PC-3 (cell line): ENCODE measurements at places on chromosomes 16 and 17. TPM values are rescaled to one million over a fixed set of nuclear protein-coding genes. Genes with fewer than 3 reads are reported as not detected.

GRCh38 chr17:30505868-30506417 lies 28.7 kb downstream of the GOSR1 start:
- H3K4me1 ChIP-seq, result no peaks in the 10 kb centered on the region
- H3K27me3 ChIP-seq, result no peaks in the 10 kb centered on the region
- no peak overlapping the region for H3K4me3 ChIP-seq
- peaks cover 6% of the 10 kb centered on the region for H3K36me3 ChIP-seq
- no peak overlapping the region for H3K27ac ChIP-seq

The TMC7 gene
- 5.3 and 6.9 TPM in 2 replicates for total RNA-seq

GRCh38 chr17:28112181-28112580 lies 69.7 kb downstream of the NLK start:
- no peaks in the 10 kb centered on the region for H3K27me3 ChIP-seq
- H3K4me3 ChIP-seq, result no peak overlapping the region
- peaks cover 6% of the 10 kb centered on the region; the same call in 1 of the 2 replicates for H3K4me1 ChIP-seq
- no peak for DNase-seq
- no peaks in the 10 kb centered on the region for H3K36me3 ChIP-seq
- H3K27ac ChIP-seq, result peak overlapping the region; percentile 37

GRCh38 chr17:34113089-34113488 lies 142.0 kb upstream of the CCL2 start:
- DNase-seq, result no peak
- H3K27me3 ChIP-seq, result no peaks in the 10 kb centered on the region
- no peaks in the 10 kb centered on the region for H3K4me1 ChIP-seq

The PRR35 gene
- total RNA-seq, result not detected in 2 replicates

The CFAP97D1 gene
- 0.12 and 0.29 TPM in 2 replicates for total RNA-seq

DNA sequence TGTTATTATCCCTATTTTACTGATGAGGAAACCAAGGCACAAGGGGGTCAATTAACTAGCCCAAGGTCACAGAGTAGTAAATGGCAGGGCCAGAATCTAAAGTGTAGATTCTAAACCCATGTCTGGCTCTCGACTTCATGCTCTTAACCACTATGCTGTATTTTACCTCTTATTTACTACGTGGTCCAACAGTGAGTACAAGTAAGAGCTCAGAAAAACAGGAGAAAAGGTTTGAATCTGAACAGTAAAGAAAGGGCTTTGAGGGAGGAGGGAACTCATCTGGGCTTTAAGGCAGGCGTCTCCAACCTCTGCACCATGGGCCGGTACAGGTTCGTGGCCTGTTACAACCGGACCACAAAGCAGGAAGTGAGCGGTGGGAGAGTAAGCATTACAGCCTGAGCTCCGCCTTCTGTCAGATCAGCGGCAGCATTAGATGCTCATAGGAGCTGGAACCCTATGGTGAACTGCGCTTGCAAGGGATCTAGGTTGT lies 62.9 kb downstream of the SMURF2 start:
- H3K4me1 ChIP-seq, result no peaks in the 10 kb centered on the region
- no peak overlapping the region for H3K4me3 ChIP-seq
- H3K27ac ChIP-seq, result no peak overlapping the region
- DNase-seq, result no peak
- no peaks in the 10 kb centered on the region for H3K27me3 ChIP-seq

- H3K4me1 ChIP-seq, result peaks cover 12% of the 10 kb centered on the region
- DNase-seq, result no peak
- no peaks in the 10 kb centered on the region for H3K27me3 ChIP-seq
These were observed 4.6 kb downstream of the INPP5K start for GRCh38 chr17:1511756-1512321.

DNA sequence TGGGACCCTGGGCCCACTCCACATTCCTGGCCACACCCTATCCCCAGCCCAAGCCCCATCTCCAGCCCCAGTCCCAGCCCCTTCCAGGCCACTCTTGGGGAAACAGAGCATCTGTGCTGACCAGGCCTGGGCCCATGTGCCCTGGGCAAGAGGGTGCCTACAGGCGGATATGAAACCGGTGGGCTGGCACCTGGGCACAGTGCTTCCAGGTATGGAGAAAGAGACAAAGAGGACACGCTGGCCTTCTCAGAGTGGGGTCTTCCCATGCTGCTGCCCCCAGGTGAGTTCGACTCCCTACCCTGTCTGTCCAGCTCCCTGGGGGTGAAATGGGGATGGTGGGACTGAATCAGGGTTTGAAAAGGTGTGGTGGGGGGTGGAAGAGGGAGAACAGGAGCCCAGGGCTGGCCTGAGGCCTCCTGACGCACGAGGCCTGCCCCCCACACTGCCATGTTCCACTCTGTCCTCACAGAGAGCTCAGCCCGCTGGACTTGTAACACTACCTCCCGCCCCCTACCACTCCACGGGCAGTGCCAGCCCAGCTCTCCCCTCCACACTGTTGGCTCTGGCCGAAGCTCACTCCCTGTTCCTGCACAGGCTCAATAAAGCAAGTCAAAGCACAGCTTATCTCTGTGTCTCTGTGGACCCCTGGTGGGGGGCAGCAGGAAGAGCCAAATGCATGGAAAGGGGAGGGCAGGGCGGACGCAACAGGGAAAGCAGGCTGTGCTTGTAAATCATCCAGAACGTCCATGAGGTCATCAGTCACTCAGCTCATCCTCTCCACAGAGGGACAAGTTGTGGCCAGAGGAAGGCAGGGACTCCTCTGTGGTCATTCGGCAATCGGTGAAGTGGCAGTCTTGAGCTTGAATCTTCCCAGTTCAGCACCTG lies 71.1 kb upstream of the TMEM97 start:
- H3K4me1 ChIP-seq, result peaks cover 10% of the 10 kb centered on the region
- no peak overlapping the region for H3K4me3 ChIP-seq
- no peaks in the 10 kb centered on the region for H3K36me3 ChIP-seq
- H3K27ac ChIP-seq, result no peak overlapping the region
- no peaks in the 10 kb centered on the region for H3K27me3 ChIP-seq

- no peak overlapping the region for H3K4me3 ChIP-seq
- peaks cover 19% of the 10 kb centered on the region for H3K4me1 ChIP-seq
- no peaks in the 10 kb centered on the region for H3K27me3 ChIP-seq
- H3K27ac ChIP-seq, result no peak overlapping the region
These were observed 38.5 kb downstream of the WWOX start for GRCh38 chr16:78137782-78138616.

The FN3KRP gene
- total RNA-seq, result 32.9 and 37.4 TPM in 2 replicates

DNA sequence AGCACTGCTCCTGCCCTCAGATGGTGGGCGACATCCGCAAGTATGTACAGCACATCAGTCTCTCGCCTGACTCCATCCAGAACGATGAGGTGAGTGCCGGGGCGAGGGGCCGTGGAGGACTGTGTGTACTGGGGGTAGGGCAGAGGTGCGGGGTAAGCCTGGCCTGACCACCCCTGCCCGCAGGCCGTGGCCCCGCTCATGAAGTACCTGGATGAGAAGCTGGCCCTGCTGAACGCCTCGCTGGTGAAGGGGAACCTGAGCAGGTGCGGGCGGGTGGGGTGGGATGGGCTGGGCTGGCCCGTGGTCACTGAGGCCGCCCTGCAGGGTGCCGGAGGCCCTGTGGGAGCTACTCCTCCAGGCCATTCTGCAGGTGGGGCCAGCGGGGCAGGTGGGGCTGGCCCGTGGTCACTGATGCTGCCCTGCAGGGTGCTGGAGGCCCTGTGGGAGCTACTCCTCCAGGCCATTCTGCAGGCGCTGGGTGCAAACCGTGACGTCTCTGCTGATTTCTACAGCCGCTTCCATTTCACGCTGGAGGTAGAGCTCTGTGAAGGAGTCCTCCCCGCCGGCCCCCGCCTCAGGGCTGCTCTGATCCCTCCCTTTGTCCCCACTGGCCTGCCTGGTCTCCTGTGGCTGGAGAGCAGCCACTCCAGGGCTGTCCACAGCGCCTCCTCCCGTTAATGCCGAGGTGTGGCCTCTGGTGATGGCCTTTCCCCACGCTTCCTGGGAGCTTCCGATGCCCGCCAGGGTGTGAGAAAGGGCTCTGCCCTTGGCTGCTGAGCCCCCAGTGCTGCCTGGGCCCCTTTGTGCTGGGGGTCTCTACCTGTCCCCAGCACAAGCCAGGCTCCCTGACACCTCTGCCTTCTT lies 5.0 kb downstream of the TSR3 start:
- H3K4me1 ChIP-seq, result no peaks in the 10 kb centered on the region; the same call in 1 of the 2 replicates
- H3K27ac ChIP-seq, result no peak overlapping the region
- no peaks in the 10 kb centered on the region for H3K36me3 ChIP-seq
- H3K27me3 ChIP-seq, result no peaks in the 10 kb centered on the region

DNA sequence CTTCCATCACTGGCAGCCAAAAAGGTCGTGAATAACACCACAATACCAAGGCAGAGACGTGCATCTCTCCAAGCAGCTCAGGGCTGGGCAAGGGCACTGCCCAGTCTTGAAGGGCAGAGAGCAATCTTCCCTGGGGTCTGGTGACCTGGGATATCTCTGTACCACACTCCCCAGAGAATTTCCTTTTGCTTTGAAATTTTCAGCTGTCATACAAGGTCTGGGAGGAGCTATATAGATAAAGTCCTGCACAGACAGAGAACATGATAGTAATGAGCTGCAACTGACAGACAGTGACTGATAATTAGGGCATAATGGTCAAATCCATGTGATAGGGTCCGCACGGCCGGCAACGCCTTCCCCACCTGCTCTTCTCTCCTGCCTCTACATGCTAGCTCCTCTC lies 68.2 kb downstream of the DYNLRB2 start:
- no peak overlapping the region for H3K4me3 ChIP-seq
- peaks cover 11% of the 10 kb centered on the region for H3K4me1 ChIP-seq
- H3K27ac ChIP-seq, result no peak overlapping the region

DNA sequence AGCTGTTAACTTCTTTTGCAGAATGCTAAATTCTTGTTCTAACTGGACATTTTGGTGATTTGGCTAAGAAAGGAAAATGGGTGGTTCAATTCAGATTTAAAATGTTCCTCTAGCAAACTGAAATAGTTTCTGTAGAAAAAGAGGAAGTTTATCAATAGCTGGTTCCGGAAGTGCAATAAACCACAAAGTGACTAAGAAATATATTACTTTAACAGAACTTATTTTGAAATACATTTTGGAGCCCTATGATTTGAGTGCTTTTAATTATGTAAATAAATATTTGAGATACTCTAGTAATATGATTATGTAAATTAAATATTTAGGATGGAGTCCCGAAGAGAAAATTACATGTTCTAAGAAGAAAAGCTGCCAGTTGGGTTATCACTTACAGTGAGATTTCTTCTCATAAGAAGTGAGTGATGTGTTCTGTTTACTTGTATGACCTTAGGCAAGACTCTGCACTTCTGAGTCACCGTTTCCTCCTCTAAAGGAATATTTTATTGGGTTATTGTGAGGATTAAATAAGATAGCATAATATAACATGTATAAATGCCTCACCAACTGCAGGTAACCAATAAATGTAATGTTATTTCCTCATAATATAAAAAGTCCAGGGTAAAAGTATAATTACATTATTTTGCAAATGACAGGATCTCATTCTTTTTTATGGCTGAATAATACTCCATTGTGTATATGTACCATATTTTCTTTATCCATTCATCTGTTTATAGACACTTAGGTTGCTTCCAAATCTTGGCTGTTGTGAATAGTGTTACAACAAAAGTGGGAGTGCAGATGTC lies at the start of gene EVI2B:
Gene EVI2B (minus strand): TSS at position 73 of the 800 bp plus-strand sequence. CDS start 8,445 bp downstream, outside the sequence.
- peak within 1 kb of the TSS; percentile 72 for H3K27ac ChIP-seq
- H3K4me3 ChIP-seq, result peak within 1 kb of the TSS; percentile 15; the same call in 1 of the 2 replicates

DNA sequence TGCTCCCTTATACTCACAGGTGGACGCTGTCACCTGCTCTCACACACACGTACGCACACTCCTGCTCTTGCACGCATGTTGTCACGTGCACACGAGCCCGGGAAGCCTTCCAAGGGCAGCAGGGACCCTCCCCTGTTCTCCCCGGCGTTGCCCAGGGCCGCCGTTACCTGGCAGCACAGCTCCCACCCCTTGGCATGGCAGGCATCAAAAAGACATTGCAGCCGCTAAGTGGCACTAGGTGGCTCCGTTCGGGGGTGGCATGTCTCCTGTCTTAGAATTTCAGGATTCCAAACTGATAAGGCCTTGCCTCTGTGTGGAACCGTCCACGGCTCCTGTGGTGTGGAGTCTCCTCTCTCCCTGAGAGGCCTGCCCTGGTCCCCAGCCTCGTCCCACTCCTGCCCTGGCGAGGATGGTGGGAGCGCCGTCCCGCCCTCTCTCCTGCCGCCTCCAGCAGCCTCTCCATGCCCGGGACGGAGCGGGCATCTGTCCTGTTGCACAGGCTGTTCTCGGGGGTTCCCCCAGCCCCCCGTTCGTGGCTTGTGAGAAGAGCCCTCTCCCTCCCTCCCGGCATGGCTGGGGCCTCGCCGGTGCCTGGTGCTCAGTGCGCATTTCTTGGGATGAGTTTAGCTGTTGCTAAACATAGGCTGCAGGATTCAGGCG lies 126.7 kb upstream of the GSE1 start:
- H3K4me3 ChIP-seq, result no peak overlapping the region
- H3K4me1 ChIP-seq, result peaks cover under 1% of the 10 kb centered on the region; the same call in 1 of the 2 replicates
- DNase-seq, result no peak
- H3K27me3 ChIP-seq, result no peaks in the 10 kb centered on the region
- no peak overlapping the region for H3K27ac ChIP-seq

- H3K27me3 ChIP-seq, result no peaks in the 10 kb centered on the region
- no peak overlapping the region for H3K27ac ChIP-seq
- no peak overlapping the region for H3K4me3 ChIP-seq
- peak; percentile 62 for DNase-seq
- no peaks in the 10 kb centered on the region for H3K36me3 ChIP-seq
- H3K4me1 ChIP-seq, result no peaks in the 10 kb centered on the region
These were observed 90.9 kb downstream of the MYH11 start for GRCh38 chr16:15765880-15766279.

The PRSS21 gene
- not detected in 2 replicates for total RNA-seq

The CD300H gene
- total RNA-seq, result not detected in 2 replicates

DNA sequence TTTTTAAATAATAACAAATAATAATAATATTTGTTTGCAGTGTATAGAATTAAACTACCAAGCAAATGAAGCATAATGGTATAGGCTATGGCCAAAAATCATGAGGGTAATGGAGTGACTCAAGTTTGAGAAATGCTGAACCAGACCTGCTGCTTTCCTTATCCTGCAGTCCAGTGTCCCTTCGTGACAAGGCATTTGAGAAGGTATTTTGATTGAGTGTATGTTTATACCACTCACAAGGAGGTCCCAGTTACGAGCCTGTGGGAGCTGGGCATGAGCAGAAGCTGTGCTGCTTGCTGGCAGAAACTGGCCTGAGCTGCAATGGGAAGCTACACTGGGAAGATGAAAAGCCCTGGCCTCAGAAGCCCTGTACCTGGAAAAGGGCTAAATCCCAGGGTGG lies 50.3 kb downstream of the GNAO1 start:
- H3K4me3 ChIP-seq, result no peak overlapping the region
- H3K4me1 ChIP-seq, result peaks cover 6% of the 10 kb centered on the region; the same call in 1 of the 2 replicates
- no peak overlapping the region for H3K27ac ChIP-seq
- no peaks in the 10 kb centered on the region for H3K36me3 ChIP-seq
